CD4-positive, alpha-beta memory T cell (primary cell): ENCODE measurements at places on chromosomes 7 and 10.

DNA sequence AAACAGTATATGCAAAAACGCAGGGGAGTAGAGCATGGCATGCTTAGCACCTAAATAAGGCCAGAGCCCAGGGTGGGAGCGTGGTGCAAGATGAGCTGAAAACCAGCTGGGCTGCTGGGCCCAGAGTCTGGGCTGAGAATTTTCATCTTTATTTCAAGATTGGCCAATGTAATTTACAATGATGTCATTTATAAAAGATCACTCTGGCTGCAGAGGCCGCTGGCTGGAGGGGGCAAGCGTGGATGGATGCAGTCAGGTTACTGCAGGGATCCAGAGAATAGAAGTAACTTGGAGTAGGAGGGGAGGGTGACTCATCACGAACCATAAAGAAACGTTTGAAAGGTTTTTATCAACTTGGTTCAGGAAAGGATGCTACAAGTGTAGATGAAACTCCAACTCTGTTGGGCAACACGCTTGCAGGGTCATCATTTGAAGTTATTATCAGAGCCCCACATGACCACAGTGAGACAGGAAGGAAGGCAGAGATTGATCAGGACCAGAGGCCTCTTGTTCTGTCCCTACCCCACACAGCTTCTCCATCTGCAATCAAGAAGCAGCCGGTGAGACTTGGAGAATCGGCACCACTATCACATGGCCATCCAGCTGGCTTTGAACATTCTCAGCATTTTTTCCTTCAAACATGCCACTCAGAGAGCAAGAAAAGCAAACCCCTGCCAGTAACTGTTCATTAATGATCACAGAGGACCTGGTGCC lies 49.2 kb downstream of the ODAD2 start:
- DNase-seq, result no peak

- DNase-seq, result no peak
Measured at GRCh38 chr7:120949393-120949911, 1.1 kb upstream of the ING3 start.

GRCh38 chr10:124119946-124120345 lies 26.5 kb upstream of the CHST15 start:
- no peak for DNase-seq

DNA sequence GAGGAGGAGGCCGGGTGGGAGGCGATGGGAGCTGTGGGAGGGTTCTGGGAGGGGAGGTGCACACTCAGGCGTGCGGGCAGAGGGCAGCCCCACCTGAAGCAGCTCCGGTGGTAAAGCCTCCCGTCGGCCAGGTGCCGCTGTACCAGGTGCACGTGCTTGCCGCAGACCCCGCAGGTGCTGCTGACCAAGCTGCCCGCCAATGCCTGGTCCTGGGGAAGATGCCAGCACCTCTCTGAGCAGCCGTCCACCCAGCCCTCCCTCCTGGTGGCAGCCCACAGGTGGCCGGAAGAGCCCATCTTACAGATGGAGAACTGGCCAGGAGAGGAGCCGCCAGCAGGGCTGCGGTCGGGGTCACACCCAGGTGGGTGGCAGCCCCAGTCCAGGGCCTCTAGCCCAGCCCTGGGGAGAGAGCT lies 12.6 kb downstream of the MICALL2 start:
- DNase-seq, result no peak

DNA sequence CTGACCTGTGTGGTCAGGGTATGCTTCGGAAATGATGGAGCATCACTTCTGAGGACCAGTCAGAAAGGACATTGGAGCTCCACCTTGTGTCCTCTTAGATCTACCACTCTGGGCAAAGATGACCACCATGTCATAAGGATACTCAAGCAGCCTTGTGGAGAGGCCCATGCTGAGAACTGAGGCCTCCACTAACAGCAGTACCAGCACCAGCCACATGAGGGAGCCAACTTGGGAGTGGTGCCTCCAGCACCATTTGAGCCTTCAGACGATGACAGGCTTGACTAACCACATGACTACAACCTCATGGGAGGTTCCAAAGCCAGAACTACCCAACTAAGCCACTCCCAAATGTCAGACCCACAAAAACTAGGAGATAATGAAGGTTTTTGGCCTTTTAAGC lies 116.0 kb downstream of the NPTX2 start:
- no peak for DNase-seq

DNA sequence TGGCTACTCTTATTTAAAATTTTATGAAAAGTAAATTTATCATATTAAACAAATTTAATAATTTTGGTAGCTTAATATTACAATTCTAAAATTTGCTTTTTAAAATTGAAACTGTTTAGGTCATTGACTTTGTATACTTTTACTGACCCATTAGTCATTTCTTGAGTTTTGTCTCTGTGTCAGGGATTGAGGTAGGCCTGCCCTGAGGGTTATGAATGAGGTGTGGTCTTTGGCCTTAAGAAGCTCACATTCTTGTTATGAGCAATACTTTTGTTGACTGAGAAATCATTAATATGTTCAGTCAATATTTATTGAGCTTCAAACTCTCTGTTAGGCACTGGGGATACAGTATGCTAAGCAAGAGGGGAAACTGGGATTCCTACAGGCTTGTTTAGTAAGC lies 47.0 kb upstream of the RPA3 start:
- no peak for DNase-seq

- DNase-seq, result no peak
Measured at GRCh38 chr7:139230484-139230773, 608 bp upstream of the UBN2 start.

DNA sequence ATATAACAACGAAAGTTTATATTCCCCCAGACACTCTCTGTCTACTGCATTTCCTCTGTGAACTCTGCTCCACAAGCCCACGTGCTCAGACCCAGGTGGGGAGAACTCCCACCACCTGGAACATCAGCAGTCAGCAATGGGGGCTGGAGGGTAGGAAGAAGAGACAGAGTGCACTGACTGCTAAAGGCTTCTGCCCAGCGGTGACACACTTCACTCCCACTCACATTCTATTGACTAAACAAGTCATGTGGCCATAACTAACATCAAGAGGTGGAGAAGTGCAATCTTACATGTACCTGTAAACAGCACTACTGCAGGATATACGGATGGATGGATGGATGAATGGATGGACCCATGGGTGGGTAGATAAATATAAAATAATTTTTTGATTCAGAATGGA lies 122.2 kb downstream of the MPP7 start:
- DNase-seq, result no peak

DNA sequence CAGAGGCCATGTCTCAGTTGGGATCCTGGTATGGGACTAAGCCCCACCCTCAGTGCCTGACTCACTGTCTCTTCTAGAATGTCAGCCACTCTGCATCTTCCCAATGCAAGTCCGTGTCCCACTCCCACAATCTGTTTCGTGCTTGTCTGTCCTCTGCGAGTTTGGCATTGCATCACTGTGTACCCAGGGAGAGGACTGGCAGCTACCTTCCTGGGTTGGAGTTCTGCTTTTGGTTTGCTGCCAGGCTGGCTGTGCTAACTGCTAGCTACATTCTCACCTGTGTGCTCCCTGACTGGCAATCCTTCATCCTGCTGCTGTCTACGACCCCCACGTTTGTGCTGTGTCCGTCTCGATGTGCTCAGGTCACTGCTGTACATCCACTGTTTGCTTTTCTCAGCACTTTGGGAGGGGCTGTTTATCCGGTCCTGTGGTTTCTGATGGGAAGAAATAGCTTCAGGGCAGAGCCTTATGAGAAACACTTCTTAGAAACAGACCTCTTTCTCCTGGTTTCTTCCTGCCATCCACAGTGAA lies 56.0 kb upstream of the GLI3 start:
- no peak for DNase-seq

DNA sequence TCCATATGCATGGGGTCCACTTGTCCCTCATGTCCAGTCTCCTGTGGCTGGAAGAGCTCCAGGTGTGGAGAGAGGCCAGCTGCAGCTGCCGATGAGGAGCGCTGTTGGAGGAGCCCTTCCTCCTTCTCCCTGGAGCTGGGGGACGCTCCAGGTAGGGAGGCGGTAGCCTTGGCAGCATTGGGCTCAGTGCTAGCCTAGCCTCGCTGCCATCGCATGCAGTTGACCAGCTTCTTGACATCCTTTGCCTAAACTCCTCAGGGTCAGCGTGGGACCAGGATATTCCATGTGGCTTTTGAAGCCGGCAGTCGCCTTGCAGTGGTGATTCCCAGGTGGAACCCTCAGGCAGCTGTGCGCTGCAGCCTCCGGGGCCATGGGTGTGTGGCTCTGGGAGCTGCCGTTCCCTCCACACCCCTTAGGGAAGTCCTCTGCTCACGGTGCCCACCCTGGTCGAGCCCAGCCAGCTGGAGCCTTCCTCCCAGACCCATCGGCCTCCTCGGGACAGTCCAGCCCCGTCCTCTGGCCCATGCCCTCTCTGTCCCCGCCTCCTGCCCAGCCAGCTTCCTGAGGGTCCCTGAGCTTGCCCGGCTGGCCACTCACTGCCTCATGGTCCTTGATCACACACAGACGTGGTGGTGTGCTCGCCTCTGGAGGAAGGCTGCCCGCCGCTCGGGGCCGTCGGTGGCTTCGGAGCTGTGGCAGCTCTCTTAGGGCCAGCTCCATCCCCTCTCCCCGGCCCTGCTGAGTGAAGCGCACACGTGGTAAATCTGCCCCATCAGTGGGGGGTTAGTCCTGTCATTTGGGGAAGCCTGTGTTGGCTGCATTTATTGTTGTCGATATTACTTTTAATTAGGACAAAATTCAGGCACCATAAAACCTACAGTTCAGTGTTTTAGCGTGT lies 21.2 kb downstream of the INPP5A start:
- no peak for DNase-seq

GRCh38 chr10:35364808-35365207 lies 28.5 kb downstream of the CCNY start:
- DNase-seq, result no peak

GRCh38 chr10:34761453-34761852 lies 53.6 kb downstream of the PARD3 start:
- no peak for DNase-seq

GRCh38 chr10:47289921-47290320 lies 10.1 kb upstream of the GDF10 start:
- no peak for DNase-seq

- no peak for DNase-seq
Measured at GRCh38 chr7:48525736-48526732, 354.8 kb downstream of the ABCA13 start.

DNA sequence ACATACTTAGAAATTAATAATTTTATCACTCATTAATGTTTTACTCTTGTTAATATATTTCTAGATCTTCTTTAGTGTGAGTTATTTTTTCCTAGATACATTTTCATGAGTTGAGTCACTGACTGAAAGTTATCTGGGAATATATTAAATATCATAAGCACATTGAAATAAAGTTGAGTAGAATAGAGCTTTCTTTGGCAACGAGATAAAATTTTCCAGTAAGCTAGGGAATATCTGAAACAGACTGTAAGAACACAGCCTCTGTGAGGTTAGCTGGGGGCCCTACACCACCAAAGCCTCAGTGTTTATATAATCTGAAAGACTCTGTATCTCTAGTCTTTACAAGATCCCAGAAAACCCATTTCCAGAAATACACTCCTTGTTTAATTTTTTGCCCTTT lies 347.8 kb upstream of the PLXDC2 start:
- DNase-seq, result no peak

DNA sequence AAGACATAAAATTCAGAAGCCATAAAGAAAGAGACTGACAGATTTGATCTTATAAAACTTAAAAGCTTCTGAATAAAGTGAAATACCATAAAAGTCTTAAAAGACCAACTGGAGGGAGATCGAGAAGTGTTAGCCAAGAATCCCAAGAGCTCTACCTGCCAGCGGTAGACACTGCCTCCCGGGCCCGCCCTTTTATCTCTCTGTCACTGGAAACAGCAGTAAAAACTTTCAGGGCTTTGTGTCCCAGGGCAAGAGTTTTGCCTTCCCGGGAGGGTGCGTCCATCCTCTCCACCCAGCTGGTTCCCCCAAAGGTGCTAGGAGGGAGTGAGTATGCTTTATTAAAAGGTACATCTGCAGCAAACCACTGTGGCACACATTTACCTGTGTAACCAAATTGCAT lies 5.8 kb downstream of the PLA2G12B start:
- no peak for DNase-seq

DNA sequence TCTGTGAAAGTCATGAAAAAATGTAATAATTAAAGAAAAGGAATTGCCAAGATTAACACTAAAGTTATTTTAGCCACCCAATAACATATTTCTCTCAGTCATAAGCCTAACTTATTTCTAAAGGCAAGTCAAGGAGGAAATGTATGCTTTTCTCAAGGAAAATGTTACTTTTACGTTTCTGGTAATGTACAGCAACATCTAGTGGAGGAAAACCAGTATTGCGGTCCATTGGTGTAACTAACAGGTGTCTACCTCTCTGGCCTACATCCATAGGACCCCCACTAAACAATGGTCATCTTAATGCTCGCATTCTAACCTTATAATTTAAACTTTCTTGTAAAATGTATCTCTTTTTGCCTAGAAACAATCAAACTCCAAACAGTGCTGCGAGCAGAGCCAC lies 437.5 kb downstream of the KIF20B start:
- DNase-seq, result no peak
